Tibial nerve (tissue), 4 donors: ENCODE measurements at places on chromosomes 7 and 10. TPM values are rescaled to one million over a fixed set of nuclear protein-coding genes. Genes with fewer than 3 reads are reported as not detected.

Gene ETV1
- total RNA-seq: 10.8 TPM

Gene SEC61G
- 137 TPM for total RNA-seq

Gene NUDT13
- total RNA-seq: 6.3 TPM

Gene TMEM270
- total RNA-seq: not detected

Gene MAPK8
- 65.6 TPM for total RNA-seq

Gene MMP21
- total RNA-seq: 0.22 TPM

Gene NAMPT
- total RNA-seq: 84.6 TPM

Gene SLC26A5
- 0.42 TPM for total RNA-seq

- no peak for DNase-seq
These were observed 37.3 kb downstream of the ZCCHC24 start for GRCh38 chr10:79407811-79408795.

- DNase-seq: no peak
These were observed 226.0 kb downstream of the CHCHD3 start for GRCh38 chr7:132855901-132856300.

DNA sequence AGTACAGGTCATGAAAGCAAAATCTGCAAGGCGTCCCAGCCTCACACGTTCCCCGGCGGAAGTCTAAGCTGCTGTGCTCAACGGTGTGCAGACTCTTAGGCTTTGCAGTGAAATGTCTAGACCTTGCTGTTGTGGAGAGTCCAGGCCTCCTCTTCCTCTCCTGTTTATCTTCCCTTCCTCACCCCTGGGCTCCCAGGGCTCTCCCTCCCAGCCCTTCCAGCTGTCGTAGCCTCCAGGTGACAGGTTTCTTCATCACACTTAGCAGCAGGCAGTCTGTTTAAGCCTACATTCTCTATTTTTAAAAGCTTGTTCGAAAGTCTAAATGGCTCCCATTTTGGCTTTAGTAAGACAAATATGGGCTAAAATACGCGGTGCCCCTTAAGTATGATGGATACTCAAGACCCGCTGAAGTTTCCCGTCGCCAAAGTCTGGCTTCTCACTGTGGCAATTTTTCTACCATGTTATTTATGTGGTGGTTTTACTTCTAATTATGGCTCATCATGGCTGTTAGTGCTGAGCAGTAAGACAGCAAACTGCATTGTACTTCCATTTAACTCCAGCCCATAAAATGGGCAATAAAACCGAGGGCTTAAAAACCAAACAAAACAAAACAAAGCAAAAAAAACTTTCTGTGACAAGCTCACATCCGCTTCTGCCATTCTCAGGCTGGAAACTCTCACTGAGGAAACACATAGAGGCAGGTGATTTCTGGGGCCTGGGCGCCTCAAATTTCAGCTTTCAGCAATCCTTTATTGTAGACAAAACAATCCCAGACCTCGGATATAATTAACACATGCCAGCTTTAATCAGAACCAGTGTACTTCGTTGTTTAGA is 243.2 kb downstream of the SNX10 start:
- no peak for DNase-seq

DNA sequence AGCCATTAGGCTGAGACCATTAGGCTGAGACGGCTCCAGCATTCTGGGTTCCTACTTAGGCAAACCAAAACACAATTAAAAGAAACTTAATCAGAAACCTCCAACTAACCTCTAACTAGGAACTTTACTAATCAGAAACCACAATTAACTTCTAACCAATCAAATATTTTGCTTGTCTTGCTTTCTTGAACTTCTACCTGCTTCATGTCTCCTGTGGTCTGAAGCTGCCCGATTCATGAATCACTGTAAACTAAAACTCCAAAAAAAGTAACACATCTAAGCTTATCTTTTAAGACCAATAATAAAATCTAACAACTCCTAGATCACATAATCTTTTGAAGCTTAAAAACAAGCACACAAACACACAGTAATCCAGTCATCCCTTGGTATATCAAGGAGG is 76.1 kb downstream of the PDSS1 start:
- DNase-seq: no peak

- no peak for DNase-seq
These were observed 17.2 kb downstream of the ZNF488 start for GRCh38 chr10:47366731-47367460.

GRCh38 chr10:119539359-119539825 is 3.1 kb downstream of the RGS10 start:
- no peak for DNase-seq

DNA sequence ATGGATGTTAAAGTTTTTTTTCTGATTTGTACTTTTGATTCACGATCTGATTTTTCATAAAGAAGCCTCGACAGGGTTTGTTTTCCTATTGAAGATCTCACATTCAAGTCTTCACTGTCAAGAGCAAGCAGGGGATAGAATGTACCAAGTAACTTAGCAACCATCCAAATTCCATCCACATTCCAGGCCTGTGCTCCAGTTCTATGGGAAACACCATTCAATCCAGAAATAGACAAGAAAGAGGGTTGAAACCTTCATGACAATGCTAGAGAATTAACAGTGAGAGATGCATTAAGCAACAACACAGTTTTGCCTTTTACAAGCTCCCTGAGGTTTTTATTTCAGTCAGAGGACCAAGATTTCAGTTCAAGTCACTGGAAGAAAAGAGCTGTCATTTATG is 300.2 kb downstream of the NEBL start:
- no peak for DNase-seq

DNA sequence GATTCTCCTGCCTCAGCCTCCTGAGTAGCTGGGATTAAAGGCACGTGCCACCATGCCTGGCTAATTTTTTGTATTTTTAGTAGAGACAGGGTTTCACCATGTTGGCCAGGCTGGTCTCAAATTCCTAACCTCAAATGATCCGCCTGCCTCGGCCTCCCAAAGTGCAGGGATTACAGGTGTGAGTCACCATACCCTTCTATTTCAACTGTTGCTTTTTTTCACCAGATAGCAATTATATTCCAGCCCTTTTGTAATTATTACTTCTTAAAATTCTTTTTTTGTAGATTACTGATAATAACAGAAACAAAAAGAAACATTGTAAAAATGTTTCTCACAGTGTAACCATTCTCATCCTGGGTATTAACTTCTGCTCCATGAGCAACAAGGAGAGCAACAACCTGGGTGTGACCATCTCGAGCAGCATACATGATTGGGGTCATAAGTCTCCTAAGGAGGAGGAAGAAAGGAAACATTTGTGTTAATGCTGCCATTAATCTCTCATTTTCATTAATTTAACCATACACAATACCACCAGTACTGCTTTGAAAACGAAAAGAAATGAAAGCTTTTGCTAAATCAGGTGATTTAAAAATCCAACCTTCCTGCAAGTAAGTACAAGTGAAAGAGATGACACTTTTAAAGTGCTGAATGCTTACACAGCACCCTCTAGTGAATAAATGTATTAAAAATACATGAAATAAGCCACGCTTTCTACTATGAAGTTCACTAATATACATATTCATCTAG is 41.8 kb downstream of the ASZ1 start:
- no peak for DNase-seq

DNA sequence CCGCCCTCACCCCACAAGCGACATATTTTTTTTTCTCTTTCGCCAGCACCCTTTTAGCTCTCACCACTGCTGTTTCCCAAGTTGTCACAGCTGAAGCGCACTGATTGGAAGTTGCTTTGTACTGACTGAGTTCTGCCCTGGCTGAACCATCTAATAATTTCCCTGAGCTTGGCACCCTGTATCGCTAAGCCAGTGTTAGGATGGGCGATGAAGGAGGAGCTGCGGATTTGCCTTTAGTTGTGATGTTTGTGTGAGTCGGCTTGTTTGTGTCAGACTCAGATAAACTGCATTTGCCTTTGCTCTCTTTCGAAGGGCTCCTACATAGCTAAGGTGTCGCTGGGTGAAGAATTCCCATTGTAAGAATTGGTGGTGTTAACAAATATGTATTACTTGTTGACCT is 1.3 kb upstream of the ATXN7L1 start:
- DNase-seq: no peak

DNA sequence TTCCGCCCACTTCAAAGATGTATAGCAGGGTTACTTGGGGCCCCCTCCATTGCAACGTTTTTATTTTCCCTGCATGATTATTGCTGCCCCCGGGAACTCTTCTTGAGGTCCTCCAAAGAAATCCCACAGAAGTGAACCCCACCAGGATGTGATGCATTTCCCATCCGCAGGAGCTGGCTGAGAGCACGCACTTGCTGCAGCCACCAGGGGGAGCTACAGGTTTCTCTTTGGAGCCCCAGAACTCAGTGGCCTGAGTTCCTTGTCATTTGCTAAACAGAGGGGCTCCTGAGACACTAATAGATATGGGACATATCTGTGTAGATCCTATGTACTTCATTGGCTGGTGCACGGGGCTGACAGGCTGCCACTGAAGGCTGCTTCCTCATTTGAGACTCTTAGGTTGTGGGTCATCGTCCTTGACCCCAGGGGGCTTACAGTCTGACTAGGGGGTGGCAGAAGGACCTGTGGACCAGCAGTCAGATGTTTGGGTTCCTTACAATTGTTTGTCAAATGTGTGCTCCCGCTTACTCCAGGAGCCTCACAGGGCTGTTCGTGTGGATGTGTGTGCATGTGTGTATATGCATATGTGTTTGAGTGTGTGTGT is 52.3 kb upstream of the ENO4 start:
- DNase-seq: peak; percentile 70

DNA sequence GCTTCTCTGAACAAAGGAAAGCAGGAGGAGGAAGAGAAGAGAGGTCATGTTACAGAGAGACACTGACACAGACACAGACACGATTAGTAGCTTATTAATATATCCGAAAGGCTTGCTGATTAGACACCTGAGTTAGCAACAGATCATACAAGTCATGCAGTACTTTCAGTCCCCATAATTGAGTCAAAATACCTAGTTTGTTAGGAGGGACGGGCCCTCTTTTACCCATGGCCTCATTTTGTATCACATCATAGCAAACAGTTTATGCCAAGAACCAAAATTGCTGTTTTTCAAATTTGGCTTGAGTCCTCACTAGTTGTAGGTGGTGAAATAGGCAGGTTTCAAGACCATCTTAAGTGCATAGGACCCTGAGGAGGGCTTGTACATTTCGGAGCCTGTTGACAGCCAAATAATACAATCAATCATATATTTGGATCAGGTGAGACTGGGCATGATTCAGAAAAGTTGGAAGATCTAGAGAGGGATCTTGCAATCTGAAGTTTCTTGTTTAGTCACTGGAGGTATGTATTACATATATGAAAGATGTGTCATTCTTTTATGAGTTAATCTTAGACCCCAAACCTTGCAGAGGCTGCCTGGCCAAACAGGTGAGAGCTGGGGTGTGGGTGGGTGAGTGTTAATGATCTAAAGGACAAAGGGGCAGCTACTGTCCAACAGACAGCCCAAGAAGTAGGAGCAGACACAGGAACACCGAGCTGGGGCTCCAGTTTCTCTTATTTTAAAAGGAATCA is 65.4 kb downstream of the PRPF18 start:
- DNase-seq: no peak

GRCh38 chr10:3516923-3517255 is 268.1 kb downstream of the KLF6 start:
- DNase-seq: no peak

GRCh38 chr10:104895981-104896380 is 254.9 kb downstream of the SORCS3 start:
- DNase-seq: no peak

- DNase-seq: no peak
These were observed 90.8 kb downstream of the DNAJB9 start for GRCh38 chr7:108660465-108660864.

DNA sequence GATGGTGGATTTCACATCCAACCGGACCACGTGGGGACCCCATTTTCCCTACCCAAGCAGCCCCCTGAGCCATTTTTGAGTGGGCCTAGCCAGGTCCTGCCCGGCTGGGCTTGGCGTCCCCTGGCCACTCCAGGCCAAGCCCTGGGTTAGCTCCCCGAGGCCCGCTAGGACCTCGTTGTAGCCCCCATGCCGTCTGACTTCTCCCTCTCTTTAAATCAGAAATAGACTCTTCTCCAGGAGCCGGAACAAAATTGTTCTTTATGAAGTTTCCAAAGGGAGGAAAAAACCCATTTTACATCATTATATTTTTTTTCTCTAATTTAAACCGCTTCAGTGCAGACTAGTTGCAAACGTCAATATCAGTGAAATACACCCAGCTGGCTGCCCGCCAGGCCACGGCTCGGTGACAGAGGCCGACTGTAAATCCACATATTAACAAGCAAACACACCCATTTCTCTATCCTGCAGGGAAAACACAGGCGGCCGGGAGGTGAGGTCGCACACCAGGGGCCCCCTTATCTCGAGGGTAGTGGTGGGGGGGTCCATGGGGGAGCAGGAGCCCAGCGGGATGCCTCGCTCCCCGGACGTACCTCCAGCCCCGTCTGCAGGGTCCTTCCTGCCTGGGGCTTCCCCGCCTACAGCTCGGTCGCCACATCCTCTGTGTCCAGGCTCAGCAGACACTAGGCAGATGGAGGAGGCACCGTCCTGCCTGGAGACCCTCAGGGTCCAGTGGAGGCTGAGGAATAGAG is 72.7 kb downstream of the ELFN1 start:
- no peak for DNase-seq

GRCh38 chr10:128432423-128432822 is 306.2 kb upstream of the MKI67 start:
- DNase-seq: no peak

GRCh38 chr7:102080434-102081243 is 206.0 kb upstream of the SH2B2 start:
- DNase-seq: no peak

- DNase-seq: no peak
These were observed 3.4 kb upstream of the C1GALT1 start for GRCh38 chr7:7178906-7179305.

- DNase-seq: no peak
These were observed 156.1 kb downstream of the WDR11 start for GRCh38 chr10:121007264-121007663.

GRCh38 chr7:98483276-98483963 is 82.5 kb upstream of the BAIAP2L1 start:
- DNase-seq: no peak

DNA sequence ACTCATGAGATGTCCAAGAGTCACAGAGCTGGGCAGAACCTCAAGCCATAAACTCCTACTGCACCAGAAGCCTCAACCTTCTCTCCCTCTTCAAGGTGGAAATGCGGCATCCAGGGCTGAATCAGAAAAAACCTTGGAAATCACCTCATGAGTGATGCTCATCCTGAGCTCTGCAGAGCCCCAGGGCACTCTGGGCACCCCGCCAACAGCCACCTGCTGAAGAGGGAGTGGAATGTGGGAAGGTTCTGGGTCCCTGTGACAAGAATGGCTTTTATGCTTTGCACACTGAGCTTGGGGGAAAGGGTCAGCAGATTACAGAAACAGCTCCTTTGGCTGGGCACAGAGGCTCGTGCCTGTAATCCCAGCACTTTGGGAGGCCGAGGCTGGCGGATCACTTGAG is 18.8 kb downstream of the NUDT1 start:
- no peak for DNase-seq
